NCI-H1694 (cell line): ENCODE measurements at places on chromosomes 4 and X.

GRCh38 chr4:44522761-44523445 lies 74.3 kb upstream of the KCTD8 start:
- no peak for DNase-seq

GRCh38 chrX:7146703-7147412 lies 654 bp upstream of the STS start:
- no peak for DNase-seq

GRCh38 chr4:99645036-99645435 lies 12.6 kb downstream of the C4orf54 start:
- DNase-seq, result no peak

GRCh38 chr4:155587766-155588165 lies 78.9 kb upstream of the GUCY1A1 start:
- DNase-seq, result no peak

GRCh38 chr4:155694100-155694785 lies 27.6 kb downstream of the GUCY1A1 start:
- no peak for DNase-seq

DNA sequence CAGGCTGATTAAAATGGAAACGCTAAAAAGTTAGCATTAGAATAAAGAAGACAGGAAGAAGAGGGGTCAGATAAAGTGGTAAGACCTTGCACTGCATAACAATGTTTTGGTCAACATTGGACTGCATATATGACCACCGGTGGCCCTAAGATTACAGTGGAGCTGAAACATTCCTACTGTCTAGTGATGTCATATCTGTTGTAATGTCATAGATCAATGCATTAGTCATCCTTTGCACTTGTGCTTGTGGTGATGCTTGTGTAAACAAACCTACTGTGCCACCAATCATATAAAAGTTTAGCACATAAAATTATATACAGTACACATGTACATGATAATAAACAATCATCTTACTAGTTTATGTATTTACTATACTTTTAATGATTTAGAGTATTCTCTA lies 73.0 kb downstream of the TMEM165 start:
- no peak for DNase-seq

DNA sequence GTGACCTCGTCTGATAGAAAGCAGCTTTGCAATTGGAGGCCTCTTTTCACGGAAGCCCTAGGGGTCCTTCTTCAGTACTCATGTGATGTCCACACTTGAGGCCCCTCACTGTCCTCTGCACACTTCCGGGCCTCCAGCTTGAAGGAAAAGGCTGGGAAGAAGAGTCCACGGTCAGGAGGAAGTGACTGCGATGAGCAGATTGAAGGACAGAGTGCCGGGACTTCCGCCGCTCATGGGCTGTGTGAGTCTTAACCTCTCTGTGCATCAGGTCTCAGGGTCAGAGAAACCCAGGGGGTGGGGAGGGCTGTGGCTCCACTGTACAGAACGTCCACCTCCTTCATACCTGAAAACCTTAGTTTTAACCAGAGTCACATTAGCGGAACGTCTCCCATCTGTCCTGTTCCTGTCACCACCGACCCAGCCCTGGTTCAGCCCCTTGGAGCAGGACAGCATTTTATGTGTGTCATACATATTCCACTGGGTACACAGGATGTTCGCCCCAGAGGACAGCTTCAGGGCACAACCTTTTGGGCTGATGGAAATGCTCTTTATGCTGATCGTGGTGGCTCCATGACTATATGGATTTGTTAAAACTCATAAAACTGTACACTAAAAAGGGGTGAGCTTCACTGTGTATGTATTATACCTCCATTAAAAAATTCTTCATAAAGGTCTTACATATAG lies 51.0 kb upstream of the SORCS2 start:
- no peak for DNase-seq

DNA sequence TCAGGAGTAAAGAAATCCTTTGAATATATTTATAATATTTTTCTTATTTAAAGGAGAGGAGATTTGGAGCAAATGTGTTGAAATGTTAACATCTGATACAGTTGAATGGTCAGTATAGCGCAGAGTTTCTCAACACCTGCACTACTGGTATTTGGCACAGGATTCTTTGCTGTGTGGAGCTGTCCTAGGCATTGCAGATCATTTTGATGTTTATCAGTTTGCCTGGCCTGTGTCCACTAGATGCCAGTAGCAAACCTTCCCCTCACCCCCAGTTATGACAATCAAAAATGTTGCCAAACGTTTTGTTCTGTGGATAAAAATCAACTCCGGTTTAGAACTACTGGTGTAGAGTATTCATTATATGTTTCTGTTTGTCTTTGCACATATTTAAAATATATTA lies 765.3 kb upstream of the SLIT2 start:
- DNase-seq, result no peak

- DNase-seq, result no peak
These were observed 41.5 kb downstream of the SETD7 start for GRCh38 chr4:139514382-139515059.

- no peak for DNase-seq
These were observed 339 bp downstream of the TBC1D9 start for GRCh38 chr4:140755774-140756318.

GRCh38 chrX:42491137-42491907 lies 286.6 kb downstream of the PPP1R2C start:
- DNase-seq, result no peak

DNA sequence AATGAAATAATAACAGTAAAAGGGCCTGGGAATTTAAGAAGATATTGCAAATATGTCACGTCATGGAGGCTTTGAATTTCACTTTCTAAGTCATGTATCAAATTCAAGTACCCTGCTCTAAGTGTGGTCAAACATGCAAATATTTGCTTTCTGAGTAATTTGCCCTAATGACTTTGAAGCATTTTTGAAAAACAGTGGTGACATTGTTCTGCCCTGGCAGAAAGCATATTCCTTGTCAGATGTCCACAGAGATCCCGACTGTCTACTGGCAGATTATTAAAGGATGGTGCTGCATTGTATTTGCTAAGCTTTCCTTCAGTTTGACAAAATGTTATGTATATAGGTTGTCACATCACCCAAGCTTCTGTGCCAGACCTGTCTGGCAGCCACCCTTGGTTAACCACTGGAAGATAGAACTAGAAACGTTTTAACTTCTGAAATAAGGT lies 92.5 kb downstream of the ANK2 start:
- DNase-seq, result no peak

GRCh38 chrX:40169193-40170101 lies 71.7 kb upstream of the BCOR start:
- DNase-seq, result peak; percentile 88

DNA sequence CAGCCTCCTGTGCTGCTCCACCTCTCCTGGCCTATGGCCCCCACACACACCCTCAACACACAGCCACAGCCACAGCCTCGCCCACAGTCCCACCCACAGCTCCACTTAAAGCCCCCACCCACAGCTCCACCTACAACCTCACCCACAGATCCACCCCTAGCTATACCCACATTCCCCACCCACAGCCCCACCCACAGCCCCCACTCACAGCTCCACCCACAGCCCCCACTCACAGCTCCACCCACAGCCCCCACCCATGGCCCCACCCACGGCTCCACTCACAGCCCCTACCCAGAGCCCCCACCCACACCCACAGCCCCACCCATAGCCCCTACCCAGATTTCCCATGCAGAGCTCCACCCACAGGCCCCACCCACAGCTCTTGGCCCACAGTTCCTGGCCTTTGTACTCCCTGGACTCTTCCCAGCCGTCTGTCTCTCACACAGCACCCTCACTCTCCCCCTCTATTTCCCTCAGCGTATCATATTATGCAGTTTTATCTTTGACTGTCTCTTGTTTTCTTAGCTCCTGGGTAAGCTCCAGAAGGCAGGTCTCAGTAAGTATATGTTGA lies 322.5 kb downstream of the EVC2 start:
- no peak for DNase-seq

DNA sequence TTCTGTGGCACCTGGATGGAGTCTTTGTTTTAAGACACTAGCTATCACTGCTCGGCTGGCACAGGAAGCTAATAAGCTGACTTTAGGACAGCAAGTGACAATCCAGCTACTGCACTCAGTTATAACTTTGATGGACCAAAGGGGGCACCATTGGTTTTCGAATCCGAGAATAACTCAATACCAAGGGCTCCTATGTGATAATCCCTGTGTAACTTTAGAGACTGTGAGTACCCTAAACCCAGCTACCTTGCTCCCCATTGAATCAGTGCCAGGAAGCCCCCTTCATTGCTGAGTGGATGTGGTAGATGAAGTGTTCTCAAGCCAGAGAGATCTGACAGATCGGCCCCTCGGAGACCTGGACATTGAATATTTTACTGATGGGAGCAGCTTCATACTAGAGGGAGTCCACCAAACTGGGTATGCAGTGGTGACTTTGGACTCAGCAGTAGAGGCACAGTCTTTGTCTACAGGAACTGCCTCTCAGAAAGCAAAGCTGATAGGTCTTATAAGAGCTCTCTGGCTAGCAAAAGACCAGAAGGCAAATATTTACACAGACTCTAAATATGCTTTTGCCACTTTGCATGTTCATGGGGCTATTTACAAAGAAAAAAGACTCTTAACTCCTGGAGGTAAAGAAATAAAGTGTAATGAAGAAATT lies 35.5 kb upstream of the UGT2B7 start:
- no peak for DNase-seq

GRCh38 chrX:100748108-100748507 lies 16.2 kb upstream of the SYTL4 start:
- no peak for DNase-seq

- no peak for DNase-seq
These were observed 636.3 kb upstream of the FTHL17 start for GRCh38 chrX:31708116-31708515.
